Femur (tissue), 1 donor: ENCODE measurements at places on chromosomes 5 and 9.

- DNase-seq = no peak
These were observed 526.4 kb downstream of the NR2F1-AS1 start for GRCh38 chr5:93054424-93055163.

DNA sequence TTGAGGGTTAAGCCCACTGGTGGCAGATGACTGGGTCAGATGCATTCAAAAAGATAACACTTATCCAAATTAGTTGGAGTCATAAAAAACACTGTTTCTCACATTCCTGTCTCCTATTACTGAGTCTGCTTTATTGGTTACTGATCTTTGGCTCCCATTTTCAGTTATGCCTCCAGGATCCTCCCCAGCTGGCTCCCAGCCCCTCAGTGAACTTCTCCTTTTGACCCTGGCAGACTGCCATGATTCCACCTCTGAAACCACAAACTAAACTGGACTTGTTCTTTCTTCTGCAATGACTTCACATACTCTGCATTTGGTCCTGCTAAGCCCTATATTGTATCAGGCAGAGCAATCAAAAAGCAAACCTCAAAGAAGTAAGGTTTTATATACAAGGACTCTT, 860.8 kb upstream of the DMAC1 start:
- DNase-seq = peak; percentile 82

GRCh38 chr5:33891788-33892619, at the start of gene ADAMTS12:
ADAMTS12 (minus strand) TSS chr5:33891990; CDS start chr5:33891856, 134 bp downstream.
- DNase-seq = peak; percentile 86

DNA sequence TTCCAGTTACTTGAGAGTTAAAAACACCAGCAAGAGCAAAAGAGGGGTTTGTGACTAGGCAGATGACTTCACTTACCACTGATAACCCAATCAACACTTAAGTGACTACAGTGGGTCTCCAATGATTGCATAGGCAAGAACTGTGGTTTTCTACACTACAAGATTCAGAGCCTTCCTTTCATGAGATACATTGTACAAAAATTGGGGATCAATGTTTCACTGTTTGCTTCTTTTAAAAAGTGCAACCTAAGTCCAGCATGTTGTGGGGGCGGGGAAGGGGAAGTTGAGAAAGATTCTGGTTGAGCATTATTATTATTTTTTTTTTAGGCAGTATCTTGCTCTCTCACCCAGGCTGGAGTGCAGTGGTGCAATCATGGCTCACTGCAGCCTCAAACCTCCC, 3.6 kb downstream of the IQGAP2 start:
- no peak for DNase-seq

DNA sequence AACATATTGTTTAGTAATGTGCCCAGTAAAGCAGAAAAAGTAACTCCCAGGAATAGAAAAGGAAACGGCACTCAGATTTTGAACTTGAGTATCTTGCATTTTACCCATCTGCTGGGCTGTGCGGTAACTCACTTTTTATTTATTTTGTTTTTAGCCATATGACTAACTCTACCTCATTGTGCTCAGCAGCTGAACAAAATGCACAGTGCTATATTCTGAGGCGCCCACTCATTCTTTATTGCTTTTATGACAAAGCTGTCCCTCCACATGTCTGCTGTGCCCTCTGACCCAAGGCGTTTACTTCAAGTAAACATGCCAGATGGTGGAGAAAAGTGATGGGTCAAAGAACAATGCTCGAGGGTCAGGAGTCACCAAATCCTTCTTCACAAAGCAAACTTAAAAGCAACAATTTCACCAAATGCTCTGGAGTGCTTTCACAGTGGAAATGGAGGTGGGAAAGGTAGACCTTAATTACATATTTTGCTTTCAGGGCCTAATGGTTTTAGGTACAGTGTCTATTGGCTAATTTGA, 215.2 kb upstream of the ELAVL2 start:
- no peak for DNase-seq

- DNase-seq = no peak
These were observed 13.6 kb upstream of the PRSS3 start for GRCh38 chr9:33781736-33782135.

DNA sequence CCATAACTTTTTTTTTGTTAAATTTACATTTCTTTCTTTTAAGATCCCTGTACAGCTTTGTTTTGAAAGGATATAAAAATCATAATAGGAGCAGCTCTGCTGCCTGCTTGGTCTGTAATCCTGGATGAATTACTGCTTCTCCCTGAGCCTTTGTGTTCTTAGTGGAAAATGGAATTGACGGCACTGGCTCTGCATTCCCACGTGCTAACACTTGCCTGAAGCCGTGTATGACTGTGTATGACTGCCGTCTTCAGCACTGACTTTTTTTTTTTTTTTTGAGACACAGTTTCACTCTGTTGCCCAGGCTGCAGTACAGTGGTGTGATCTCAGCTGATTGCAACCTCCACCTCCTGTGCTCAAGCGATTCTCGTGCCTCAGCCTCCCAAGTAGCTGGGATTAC, 4.8 kb downstream of the THG1L start:
- no peak for DNase-seq

DNA sequence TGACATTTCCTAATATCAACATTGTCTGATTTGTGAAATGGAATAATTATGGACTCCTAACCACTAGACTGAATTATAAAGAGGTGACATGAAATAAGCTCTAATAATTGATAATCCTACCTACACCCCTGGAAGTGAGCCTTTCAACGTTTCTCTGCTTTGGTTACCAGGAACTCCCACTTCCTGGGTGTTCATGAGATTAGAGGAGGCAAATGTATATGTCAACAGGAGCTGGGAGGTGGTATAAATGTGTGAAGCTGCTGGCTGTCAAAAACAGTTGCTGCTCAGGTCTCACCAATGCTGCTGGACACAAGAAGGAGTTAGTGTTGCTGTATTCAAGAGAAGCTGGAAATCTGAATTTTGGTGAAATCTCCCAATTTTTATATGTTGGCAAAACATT, 96.8 kb downstream of the CAMK4 start:
- no peak for DNase-seq

- DNase-seq = no peak
These were observed 366.3 kb upstream of the ADAMTS16 start for GRCh38 chr5:4773827-4774317.

GRCh38 chr9:32571969-32572899, 725 bp downstream of the NDUFB6 start:
- peak; percentile 60 for DNase-seq

GRCh38 chr5:32439086-32439642, 5.4 kb downstream of the ZFR start:
- DNase-seq = no peak

GRCh38 chr5:14783691-14784090, 87.9 kb downstream of the ANKH start:
- no peak for DNase-seq

DNA sequence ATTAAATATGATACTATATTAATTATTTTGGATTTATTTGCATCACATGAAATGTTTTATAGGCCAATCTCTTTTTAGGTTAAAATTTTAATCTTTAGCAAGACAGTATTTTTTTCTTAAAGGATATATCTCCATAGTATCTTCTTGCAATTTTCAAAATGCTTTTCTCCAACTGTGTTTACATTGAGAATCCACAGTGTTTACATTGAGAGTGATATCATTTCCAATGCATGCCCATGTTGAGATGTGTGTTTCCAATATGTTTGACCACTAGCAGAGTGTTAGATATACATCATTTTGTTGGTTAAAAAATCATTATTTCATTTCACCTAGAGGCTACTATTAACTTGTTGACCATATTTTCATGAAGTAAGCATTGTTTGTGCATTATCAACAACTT, 17.3 kb downstream of the VCAN start:
- no peak for DNase-seq

DNA sequence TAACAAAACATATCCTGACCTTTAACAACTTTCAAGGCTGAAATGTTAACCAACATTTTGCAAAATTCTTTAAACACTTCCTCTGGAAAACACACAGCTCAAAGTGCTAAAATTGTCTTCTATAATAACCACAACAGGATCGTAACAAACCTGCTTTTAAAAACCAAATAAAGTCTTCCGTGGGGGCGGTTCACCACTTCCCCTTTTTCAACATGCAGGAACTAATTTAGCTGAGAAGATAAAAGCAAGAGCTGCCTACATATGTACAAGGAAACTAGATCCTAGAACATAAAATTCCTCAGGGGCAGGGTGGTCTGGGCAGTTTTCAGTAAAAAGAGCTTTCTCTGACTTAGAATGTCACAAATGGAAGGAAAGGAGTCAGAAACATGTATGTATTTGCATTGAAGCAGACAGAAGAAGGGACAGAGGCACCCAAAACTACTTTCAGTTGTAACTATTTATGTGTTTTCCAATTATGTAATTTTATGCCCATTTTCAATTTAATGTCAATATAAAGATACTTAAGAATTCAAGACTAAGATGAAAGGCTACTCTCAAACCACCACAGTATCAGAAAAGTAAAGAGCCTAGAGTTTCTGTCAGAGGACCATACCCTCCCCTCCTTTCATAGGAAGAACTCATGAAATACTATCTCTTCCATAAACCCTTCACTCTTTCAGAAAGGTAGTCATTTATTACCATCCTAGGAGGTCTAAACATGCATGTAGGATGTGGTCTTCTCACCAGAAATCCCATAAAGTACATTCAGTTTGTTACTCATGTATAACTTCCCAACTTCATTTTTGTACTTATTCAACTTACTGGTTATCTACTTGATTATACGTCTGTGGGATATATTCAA, 185.9 kb upstream of the RASA1 start:
- DNase-seq = peak; percentile 36

- no peak for DNase-seq
These were observed 88.9 kb upstream of the PTPN3 start for GRCh38 chr9:109586993-109587392.

DNA sequence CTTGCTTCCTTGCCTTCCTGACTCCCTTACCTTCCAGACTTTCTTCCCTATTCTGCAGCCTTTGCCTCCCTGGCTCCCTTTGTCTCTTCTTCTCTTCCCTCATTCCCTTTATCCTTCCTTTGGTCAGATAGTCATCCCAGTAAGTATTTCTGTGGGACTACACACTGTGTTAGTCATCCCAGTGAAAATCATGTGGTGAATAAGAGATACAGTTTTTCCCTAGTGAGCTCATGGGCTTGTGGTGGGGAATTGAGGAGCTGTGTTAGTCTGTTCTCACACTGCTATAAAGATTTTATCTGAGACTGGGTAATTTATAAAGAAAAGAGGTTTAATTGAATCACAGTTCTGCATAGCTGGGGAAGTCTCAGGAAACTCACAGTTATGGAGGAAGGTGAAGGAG, 109.8 kb upstream of the EDIL3 start:
- DNase-seq = no peak

- DNase-seq = no peak
These were observed 615.9 kb downstream of the CHSY3 start for GRCh38 chr5:130520211-130520610.

GRCh38 chr5:122770477-122770876, 4.4 kb upstream of the SNX2 start:
- no peak for DNase-seq

DNA sequence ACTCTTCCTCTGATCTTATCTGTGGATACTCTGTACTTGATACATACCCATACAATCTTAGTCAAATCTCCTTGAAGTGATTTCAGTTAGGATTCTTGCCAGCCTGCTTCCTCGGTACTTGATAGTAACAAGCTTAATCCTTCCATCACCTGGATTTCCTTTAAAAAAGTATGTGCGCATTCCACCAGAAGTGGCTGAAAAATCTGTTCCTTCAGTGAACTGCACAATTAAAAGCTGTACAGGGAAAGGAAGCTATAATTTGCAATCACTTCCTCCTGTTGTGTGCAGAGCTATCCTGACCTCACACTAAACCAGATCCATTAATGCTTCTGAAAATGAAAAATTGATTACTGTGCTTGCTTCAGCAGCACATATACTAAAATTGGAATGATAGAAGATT, 47.3 kb downstream of the PWWP2A start:
- DNase-seq = no peak

DNA sequence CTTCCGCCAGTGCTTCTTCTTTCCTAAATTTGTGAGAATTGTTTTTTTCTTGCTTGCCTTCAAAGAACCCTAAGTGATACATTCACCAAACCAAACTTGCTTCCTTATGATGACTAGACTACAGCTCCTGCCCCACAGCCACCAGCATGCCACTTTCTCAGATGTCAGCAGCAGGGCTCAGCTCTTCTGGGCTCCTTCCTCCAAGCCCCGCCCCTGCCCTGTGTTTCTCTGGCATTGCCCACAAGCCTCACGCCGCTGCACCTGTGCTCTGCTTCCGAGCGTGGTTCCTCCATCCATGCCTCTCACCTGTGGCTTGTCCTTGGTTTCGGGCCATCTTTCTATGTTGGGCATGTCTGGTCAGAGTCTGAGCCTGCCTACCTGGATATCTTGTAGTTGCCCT, 10.6 kb downstream of the UNC5A start:
- no peak for DNase-seq
